ENCODE measurements at places on chromosomes 11 and 22.

- peak; percentile 64 for DNase-seq
Observed at GRCh38 chr11:65899356-65900124, 648 bp downstream of the FOSL1 start.

GRCh38 chr11:34346551-34346950 lies 11.3 kb downstream of the ABTB2 start:
- DNase-seq = no peak

- peak; percentile 67 for DNase-seq
Observed at GRCh38 chr11:10581481-10582019, 13.1 kb upstream of the LYVE1 start.

DNA sequence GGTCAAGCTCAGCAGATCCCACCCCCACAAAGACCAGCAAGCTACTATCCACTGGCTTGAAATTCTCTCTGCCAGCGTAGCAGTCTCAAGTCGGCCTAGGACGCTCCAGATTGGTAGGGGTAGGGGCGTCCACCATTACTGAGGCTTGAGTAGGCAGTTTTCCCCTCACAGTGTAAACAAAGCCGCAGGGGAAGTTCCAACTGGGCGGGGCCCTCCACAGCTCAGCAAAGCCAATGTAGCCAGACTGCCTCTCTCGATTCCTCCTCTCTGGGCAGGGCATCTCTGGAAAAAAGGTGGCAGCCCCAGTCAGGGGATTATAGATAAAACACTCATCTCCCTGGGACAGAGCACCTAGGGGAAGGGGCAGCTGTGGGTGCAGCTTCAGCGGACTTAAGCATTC lies 1064.9 kb upstream of the TENM4 start:
- no peak for DNase-seq

GRCh38 chr22:44193535-44193891 lies 12.8 kb downstream of the PARVG start:
- no peak for DNase-seq

DNA sequence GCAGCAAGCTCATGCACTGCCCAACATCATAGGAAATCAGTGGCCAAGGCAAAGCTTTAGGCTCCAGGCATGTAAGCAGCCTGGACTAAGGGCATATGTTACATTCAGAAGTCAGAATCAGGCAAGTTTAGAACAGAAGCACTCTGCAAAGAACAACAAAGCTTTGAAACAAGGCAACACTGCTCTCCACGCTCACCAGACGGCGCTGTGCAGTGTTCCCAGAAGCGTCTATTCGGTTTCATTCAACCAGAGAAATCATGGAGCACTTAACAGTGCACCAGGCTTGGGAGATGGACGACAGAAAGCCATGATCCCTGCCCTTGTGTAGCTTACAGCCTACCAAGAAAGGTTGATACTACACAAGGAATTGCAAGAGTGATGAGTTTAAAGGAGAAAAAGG lies 555.8 kb downstream of the BUD13 start:
- peak; percentile 64 for DNase-seq

- DNase-seq = peak; percentile 83
Observed at GRCh38 chr11:112320668-112321067, 60.0 kb upstream of the PLET1 start.

DNA sequence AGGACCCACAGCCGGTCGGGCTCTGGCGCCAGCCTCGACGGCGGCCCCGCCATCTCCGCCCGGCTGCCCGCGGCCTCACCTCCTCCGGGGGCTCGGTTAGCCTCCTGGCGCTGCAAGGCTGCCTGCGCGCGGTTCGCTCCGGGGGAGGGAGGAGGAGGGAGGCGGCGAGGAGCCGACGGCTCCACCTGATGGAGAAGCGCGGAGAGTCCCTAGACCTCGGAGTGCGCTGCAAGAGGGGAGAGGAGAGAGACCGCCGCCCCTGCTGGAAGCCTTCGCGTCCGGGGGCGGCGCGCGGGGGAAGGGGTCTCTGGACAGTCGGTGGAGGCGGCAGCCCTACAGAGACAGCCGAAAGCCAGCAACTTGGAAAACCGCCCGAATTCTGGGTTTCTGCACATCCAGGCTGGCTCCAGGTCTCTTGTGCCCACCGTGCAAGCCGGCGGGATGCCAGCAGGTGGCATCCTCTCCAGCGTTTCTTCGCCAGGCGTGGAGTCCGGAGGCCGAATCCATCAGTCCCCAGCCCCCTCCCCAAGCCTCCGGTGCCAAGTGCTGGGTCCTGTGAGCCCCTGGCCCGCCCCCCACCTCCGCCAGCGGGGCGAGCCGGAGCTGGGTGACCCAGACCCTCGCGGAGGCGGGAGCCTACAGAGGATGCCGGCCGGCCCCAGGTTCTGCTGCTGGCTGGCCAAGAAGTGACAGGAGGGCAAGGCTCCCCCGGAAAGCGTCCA lies 2.9 kb upstream of the KIRREL3 start:
- no peak for DNase-seq

DNA sequence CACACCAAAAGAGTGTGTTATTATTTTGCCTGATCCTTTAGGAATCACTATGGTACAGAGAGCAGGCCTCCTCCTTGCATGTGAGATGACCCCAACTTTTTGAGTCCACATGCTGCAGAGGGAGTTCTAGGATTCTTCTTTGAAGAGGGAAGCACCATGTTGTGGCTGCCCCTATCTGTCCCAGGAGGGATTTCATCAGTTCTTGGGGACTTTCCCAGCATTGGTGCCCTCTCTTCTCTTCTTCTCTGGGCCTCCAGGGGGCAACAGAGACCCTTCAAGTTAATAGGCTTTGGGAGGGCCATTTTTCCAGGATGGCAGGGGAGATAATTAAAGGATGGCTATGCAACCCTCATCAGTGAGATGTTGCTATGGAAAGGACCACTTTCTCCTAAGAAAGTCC lies 3.6 kb downstream of the MMP1 start:
- no peak for DNase-seq

DNA sequence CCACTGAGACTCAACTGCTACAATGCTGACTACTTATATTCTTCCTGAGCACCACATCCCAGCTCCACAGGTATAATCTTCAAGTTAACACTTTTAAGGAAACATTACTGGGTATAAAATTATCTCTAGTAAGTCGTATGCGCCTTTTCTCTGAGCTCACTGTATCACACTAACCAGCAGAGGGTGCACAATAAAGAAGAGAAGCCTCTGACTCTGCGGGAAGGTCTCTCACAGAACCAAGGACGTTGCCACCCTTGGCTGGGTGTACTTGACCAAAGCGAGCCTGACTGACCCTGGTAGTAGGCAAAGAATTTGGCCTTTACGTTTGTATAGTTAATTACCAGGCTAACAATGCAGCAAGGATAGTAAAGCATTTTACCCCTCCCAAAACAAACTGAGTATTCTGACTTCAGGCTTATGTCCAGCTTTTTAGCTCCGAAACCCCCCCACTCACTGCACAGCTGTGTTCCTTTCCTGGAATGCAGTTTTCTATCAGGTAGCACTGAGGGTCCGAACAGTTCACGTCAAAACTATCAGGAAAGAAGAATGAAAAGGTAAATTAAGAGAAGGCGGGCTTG lies at the start of gene BTBD18:
Gene BTBD18 (minus strand): TSS at position 144 of the 578 bp plus-strand sequence. CDS start 631 bp downstream, outside the sequence.
- DNase-seq = no peak

DNA sequence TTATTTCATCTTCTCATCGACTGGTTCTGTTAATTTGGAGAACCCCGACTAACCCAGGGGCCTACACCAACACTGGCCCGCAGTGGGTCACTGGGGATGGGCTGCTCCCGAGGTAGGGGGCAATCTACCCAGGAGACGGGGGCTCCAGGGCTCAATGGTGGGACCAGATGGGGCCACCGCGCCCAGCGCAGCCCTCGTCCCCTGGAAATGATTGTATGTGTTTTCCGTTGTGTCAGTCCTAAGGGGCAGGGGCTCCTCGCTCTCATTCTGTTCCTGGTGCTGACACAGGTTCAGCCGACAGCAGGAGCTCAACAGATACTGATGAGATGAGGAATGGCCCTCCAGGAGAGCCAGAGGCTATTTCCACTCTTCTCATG lies 20.7 kb downstream of the A4GALT start:
- no peak for DNase-seq

DNA sequence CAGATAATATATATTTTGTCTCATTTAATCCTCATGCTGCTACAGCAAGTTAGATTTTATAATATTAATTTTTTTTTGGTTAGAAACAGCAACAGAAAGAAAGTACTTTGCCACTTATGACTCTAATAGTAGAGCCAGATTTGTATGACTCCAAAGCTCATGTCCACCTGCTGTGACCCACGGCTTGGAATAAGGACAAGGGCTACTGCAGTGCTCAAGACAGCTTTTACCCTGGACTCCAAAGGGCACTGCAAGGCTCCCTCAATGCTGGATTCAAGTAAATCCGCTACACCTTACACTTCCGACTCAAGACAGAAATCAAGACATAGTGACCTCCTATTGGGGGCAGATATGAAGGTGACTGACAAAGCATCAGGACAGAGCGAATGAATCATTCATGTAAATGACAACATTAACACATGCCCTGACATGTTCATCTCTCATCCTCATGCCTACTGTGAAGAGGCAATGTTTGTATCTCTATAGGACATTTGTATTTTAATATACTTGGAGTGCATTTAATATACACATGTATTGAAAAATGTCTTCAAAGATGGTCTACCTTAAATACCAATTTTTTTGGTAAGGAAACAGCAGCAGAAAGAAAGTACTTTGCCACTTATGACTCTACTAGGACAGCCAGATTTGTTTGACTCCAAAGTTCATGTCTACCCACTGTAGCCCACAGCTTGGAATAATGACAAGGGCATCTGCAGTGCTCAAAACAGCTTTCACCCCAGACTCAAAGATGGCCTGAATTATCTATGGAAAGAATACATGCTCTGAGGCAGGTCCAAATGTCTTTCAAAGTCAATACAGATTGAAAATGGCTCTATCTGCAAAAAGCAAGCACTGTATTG lies 375.6 kb upstream of the CCDC90B start:
- DNase-seq = no peak

- no peak for DNase-seq
Observed at GRCh38 chr22:25774575-25775026, 32.6 kb downstream of the MYO18B start.

GRCh38 chr11:77095551-77096490 lies 6.8 kb upstream of the OMP start:
- DNase-seq = peak; percentile 35

- no peak for DNase-seq
Observed at GRCh38 chr22:39933741-39934140, 26.5 kb upstream of the TMA7B start.

DNA sequence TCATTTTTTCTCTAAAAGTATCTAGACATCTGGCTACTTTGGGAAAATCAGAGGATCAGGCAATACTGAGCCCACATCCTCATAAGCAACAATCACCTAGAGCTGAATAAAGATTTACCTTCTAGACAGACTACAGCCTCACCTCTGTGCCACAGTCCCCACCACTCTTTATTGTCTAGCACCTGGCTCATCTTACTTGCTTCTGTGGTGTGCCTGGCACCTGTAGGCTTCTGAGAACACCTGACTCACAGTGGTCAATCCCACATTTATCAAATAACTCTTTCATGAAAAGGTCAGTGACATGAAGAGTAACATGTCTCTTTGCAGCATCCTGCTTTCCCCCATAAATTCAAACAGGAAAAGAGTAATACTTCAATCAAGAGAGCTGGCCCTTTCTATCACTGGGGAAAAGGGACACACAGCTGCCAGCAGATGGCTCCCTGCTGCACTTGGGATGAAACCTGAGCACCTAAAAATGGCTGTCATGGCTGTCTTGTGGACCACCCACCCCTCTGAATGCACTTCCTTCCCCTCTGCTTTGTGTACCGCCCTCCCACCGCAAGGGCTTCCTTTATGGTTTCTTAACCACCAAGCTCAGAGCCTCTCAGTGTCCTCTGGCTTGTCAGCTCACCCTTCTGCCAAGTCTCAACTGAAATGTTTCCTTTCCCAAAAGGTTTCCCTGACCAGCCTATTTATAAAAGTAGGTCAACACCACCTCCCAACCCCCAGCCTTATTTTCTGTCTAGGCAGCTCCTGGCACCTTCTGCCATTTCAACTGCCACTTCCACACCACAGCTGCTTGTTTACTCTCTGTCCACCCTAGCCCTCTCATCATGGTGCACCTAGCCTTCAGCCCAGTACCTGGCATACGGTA lies 9.3 kb downstream of the TFIP11 start:
- DNase-seq = no peak
